T-helper 22 cell (primary cell): ENCODE measurements at places on chromosomes 3 and 15.

DNA sequence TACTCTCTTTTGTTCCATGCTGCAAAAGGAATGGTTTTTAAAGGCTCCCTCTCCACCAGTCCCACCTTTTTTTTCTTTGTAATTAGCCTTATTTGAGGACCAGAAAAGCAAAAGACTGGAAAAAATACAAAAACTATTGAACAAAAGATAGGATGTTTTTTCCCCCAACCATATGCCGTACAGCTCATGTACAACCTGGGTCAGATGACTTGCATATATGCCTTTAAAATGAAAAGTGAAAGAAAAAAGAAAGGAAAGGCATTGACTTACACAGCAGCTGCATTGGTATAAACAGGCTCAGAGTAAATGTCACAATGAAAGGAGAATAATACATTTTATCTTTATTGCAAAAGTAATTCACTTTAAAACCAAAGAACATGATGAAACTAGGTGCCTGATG, 69.5 kb upstream of the CMC1 start:
- no peak for DNase-seq

DNA sequence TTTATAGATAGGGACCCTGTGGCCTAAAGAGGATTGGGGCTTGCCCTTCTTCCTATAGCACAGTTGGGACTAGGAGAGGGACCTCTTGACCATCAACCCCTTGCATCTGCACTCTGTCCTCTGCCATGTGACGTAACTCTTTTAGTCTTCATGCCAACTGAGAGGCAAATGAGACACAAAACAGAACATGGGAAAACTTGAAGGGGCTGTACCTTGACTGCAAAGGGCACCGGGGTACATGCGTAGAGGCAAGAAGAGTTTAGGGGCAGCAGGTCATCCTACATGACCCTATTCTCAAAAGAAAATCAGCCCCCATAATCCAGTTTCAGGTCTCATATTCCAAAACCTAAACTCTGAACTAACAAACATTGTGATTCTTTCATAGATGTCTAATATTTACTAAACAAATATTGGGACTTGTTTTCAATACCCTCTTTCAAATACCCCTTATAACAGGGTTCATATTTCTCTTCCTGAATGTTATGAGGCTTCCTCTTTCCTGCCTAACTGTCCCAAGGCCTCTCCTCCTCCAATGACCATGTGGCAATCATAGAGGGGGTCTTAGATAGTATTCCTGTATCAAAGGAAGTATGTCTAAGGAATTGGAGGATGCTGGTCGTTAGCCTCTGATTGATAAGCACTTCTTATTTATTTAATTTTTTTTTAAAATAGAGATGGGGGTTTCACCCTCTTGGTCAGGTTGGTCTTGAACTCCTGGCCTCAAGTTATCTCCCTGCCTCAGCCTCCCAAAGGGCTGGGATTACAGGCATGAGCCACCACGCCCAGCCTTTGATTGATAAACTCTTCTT, 20.6 kb downstream of the ACKR2 start:
- no peak for DNase-seq

DNA sequence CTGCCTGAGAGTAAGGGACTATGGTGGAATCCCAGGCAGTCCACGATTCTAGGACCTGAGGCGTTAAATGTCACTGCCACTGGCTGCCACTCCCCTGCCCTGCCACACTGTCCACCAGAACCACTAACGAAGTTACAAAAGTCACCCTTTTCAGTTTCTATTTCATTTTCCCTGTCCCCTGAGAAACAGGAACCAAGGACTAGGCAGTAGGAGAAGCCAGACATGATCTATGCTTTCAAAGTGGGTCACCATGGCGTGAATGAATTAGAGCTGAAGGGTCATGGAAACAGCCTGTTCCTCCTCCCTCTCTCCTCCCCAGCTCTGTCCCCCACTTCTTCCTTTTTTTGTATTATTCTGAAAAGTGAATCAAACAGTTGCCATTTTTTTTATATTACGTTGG, 9.1 kb upstream of the ADPRH start:
- no peak for DNase-seq

- no peak for DNase-seq
These were observed 11.9 kb downstream of the GPR176 start for GRCh38 chr15:39908186-39908585.

- DNase-seq, result no peak
These were observed 18.6 kb upstream of the SLC24A5 start for GRCh38 chr15:48102167-48102566.

- DNase-seq, result no peak
These were observed 2.1 kb downstream of the ZIC4 start for GRCh38 chr3:147404000-147404799.

- no peak for DNase-seq
These were observed 52.3 kb downstream of the NCEH1 start for GRCh38 chr3:172658344-172659245.

- no peak for DNase-seq
These were observed 231.3 kb downstream of the KLF13 start for GRCh38 chr15:31557899-31558298.

- no peak for DNase-seq
These were observed 38.2 kb downstream of the SHQ1 start for GRCh38 chr3:72810063-72810462.

- no peak for DNase-seq
These were observed 2.2 kb upstream of the C15orf39 start for GRCh38 chr15:75199357-75199940.

DNA sequence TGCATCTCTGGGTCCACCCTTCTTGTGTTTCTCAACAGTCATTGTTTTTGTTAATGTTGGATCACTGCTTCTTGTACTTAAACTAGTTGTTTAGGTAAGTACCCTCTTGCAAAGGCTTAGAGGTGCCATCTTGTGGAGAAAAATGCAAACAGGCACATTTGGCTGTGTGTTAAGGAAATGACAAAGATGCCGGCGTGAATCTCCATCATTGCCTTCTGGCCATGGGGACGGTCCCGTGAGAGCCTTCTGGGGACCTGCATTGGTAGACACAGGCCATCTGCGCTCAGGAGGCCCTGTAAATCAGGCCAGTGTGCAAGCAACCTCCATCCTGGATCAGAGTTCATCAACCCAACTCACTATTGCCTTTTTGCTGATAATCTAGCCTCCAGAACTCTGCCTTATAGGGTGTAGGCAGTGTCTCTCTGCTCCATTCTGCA, 158.6 kb upstream of the NR2E3 start:
- DNase-seq, result no peak
